ENCODE measurements at places on chromosomes 11 and 22. TPM values are rescaled to one million over a fixed set of nuclear protein-coding genes. Genes with fewer than 3 reads are reported as not detected.

SMIM35 gene
- 0.16 TPM for total RNA-seq

HOATZ gene
- not detected for total RNA-seq

DNAJB7 gene
- total RNA-seq: not detected

PHF21B gene
- total RNA-seq: not detected

MAJIN gene
- not detected for total RNA-seq

OR8B8 gene
- not detected for total RNA-seq

ACRV1 gene
- total RNA-seq: not detected

RASGRP2 gene
- total RNA-seq: 19.5 TPM

All from activated T-helper 1 cell treated with anti-CD3 and anti-CD28 coated beads, Interleukin-12 subunit alpha, Interleukin-12 subunit beta, Interleukin-2, Interleukin-4 antibody, amounts not matched to agents 30 ng/mL and 10 ng/mL and 1 ng/mL, durations not matched to agents 14 hours and 24 hours and 36 hours (primary cell).